ENCODE measurements at places on chromosomes 6 and 20.

DNA sequence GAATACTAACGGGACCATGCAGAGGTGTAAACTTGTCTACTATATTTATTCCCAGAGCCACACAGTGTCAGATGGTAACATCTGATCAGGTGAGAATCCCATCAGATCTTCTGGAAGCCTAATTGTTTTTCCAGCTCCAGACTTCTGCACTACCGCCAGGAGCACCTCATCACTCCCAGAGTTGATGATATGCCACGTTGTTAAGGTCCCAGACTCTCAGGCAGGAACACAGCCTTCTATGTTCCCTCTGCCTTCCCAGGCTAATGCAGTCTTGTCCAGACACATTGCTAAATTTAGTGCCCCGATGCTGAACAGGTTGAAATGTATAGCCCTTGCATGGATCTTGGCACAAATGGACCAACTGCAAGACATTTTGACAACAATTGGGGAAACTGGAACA, 86.2 kb downstream of the PROKR2 start:
- DNase-seq, result no peak

GRCh38 chr6:45923831-45924391, 91.7 kb downstream of the CLIC5 start:
- DNase-seq, result no peak

DNA sequence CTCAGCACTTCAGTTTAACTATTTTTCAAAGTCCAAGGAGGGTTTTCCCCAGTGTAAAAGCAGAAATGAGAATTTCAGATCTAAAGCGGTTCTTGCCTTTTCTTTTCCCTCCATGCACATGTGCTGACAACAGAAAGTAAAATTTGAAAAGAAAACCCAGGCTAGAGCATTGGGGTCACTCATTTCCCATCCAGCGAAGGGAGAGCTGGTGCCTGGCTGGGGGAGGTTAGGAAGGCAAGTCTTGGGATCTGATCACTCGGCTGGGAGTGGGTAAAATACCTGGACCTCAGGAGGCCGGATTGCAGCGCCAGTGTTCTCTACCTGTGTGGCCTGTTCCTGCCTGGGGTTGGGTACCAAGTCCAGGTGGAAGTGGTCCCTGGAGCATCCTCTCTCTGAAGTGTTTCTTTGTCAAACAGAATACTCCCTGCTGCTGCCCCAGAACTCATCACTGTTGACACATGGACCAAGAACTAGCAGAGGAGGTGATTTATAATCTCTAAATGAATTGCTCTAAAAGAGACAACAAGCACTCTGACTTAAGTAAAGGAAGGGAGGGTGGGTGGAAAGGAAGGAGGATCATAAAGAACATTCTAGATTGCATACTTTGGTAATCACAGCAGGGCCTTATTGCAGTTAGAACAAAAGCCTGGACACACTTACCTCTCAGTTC, 136.0 kb downstream of the MTHFD1L start:
- no peak for DNase-seq

GRCh38 chr6:11367638-11368199, 135.3 kb upstream of the NEDD9 start:
- DNase-seq, result no peak

- DNase-seq, result no peak
These were observed 144.7 kb downstream of the ALDH8A1 start for GRCh38 chr6:134805168-134805567.

GRCh38 chr20:23062632-23063031, 13.2 kb upstream of the THBD start:
- no peak for DNase-seq

DNA sequence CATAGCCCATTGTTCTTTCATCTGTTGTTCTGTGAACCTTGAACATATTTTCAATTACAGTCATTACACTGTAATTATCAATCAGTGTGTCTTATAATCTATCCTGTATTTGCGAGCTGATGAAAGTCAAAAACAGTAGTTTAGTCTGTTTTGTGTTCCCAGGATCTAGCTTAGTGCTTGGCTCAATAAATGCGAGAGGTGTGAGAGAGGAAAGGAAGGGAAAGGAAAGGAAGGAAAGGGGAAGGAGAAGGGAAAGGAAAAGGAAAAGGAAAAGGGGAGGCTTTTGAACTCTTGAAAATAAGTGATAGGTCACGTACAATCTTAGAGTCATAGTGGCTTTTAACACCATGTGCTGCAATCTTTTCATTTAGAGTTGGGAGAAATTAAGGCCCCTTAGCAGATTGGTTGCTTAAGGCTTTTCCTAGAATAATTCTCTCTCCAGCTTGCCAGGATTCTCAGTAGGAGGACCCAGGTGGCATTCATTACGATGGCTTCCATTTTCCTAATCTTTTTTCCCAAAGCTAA, 433.8 kb upstream of the PLCB4 start:
- no peak for DNase-seq

DNA sequence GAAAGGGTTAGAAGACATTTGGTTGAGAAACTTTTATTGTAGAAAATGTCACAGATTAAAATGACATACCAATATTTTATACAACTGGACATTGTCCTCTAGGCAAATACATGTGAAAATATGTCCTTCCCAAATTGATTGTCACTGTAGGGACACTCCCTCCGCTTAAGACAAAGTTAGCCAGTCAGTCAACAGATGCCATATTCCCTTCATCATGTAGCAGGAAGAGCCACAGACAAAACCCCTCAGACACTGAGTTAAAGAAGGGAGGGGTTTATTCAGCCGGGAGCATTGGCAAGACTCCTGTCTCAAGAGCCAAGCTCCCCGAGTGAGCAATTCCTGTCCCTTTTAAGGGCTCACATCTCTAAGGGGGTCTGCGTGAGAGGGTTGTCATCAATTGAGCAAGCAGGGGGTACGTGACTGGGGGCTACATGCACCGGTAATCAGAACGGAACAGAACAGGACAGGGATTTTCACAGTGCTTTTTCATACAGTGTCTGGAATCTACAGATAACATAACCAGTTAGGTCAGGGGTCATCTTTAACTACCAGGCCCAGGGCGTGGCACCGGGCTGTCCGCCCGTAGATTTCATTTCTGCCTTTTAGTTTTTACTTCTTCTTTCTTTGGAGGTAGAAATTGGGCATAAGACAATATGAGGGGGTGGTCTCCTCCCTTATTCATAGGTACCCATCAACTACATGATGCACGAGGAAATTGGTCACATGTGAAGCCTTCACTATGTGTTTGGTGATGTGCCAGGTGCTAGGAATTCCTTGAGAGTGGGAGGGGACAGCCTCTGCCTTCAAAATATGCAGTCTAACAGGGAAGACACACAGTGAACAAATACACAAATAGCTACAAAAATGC, 155.7 kb upstream of the CDYL start:
- no peak for DNase-seq

DNA sequence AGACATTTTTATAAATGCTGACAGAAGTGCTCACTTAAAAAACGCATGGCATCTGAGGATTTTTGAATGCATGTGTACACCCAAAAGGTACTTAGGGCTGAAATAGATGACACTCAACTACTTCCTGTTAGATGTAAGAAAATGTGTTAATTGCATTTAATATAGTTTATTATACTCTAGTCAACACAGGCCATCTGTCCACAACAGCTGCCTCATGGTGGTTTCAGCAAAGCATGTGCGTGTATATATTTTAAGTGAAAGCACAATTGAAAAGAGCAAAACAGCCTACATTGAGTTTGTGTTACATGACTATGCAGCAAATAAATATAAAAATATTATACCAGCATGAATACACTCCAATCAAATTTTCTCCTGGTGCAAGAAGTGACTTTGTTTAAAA, 1233.0 kb upstream of the EYS start:
- no peak for DNase-seq

DNA sequence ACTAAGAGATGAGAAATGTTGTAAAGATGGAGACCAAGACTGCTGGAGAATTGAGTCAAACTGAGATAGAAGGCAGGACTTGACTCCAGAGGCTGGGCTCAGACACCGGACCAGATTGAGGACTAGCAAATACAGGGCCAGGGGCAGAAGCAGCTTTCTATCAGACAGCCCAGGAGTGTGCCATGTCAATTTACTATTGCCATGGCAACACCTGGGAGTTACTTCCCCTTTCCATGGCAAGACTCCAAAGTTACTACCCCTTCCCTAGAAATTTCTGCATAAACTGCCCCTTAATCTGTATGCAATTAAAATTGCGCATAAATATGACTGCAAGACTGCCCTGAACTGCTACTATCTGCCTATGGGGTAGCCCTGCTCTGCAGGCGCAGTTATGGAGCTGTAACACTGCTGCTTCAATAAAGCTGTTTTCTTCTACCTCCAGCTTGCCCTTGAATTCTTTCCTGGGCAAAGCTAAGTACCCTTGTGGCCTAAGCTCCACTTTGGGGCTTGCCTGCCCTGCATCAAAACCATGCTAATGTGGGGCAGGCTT, 90.1 kb upstream of the EDN1 start:
- DNase-seq, result no peak

GRCh38 chr20:52305024-52305645, 113.6 kb upstream of the ZFP64 start:
- no peak for DNase-seq

DNA sequence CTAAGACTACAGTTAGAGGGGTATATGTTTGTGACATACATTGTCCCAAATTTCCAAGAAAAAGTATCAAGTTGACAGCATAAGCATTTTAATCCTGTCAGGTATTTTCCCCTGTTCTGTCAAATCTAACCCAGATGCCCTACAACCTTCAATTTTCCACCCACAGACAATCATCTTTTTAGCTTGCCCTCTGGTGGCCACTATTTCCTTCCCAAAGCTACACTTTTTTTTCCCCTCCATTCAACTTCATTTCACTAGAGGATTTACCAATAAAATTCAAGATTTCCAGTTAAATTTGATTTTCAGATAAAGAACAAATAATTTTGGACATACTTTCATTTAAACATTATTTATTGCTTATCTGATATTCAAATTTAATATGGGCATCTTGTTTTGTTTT, 286.6 kb downstream of the TENT5A start:
- DNase-seq, result peak; percentile 21

DNA sequence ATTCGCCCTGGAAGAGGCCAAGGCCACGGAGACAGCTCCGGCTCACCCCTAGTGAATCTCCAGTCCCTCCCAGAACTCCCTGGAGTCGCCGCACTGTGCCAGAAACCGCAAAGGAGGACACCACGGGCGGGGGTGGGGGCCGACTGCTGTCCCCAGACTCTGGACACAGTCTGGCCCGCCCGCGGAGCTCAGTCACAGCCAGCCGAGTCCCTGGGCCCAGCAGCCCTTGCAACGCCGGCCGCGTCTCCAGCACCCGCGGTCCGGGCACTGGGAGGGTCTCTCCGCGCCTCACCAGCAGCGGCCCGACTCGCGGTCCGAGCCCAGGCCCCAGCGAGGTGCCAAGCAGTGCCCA, 518 bp downstream of the PEX6 start:
- DNase-seq, result no peak

DNA sequence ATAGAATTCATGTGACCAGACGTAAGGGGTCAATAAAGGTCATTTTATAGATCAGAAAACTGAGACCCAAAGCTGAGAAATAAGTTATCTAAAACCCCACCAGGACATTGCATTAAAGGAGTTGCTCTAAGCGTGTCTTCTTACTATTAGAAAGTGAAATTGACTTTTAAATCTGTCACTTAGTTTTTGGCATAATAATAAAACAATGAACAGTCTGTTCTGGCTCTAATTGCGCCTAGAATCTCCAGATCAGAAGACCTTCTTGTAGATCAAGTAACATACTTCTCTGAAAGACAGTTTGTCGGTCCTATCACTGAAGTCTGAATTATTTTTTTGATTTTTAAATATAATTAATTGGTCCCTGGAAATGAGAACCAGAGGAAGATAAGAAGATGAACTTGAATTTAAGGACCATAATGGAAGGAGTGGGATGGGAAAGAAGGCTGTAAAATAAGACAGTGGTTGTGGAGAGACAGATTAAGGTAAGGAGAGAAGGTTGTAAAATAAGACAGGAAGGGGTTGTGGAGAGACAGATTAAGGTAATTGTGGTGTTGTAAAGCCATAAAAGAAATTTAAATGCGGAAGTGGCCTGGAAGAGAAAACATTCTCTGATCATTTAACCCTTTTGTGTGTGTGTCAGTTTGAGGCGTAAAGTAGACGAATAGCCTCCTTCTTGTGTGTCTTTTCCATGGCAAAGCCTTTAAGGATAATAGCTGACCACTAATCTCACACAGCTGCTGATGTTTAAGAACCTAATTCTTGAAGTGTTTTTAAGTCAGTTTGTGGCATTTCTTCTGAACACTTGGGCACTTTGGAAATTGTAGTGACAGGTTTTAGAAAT, 20.1 kb downstream of the TOP1 start:
- no peak for DNase-seq

GRCh38 chr6:10403385-10404106, 11.3 kb downstream of the TFAP2A start:
- no peak for DNase-seq

Data from fibroblast of skin of left quadriceps (primary cell).